HS-27A (cell line): ENCODE measurements at places on chromosomes 5 and 9.

GRCh38 chr5:199950-200645 lies 8.8 kb downstream of the LRRC14B start:
- no peak for DNase-seq

GRCh38 chr5:78512435-78512834 lies 136.1 kb downstream of the LHFPL2 start:
- DNase-seq: no peak

GRCh38 chr5:4480528-4481349 lies 659.4 kb upstream of the ADAMTS16 start:
- no peak for DNase-seq

DNA sequence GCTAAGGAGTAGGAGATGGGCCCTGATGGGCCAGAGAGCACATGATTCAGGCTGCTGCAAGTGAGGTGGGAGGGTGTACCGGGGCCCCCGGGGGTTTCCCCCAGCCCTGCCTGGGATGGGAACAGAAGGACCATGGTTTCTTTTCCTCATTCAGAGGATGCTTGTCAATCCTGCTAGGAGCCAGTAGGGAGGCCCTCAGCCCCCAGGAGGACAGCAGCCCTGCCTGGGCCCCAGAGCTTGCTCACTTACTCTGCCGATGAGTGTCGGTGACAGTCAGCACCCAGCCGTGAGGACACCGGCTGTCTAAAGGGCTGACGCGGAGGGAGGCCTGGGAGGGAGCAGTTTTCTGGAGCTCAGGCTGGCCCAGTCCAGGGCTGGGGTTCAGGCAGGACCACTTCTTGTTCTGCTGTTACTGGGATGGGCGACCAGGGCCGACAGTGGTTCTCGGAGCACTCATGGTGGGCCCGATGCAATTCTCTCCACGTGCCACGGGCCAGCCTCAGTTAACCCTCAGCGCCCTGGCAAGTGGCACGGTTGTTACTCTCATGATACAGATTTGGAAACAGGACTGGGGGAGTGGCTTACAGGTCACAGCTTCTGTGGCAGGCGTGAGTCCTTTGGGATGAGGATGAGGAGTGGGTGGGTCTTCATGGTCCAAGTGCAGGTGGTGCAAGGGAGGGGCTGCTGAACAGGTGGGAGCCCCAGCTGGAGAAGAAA lies 1.8 kb downstream of the ARRDC1 start:
- no peak for DNase-seq

- no peak for DNase-seq
Observed at GRCh38 chr9:116000748-116001329, 152.8 kb upstream of the PAPPA start.

- DNase-seq: no peak
Observed at GRCh38 chr5:1323803-1324173, 21.1 kb downstream of the CLPTM1L start.

- DNase-seq: no peak
Observed at GRCh38 chr9:130681769-130682420, 11.7 kb upstream of the EXOSC2 start.

GRCh38 chr9:105275938-105276337 lies 31.5 kb downstream of the SLC44A1 start:
- no peak for DNase-seq

GRCh38 chr5:16980983-16981382 lies 44.9 kb upstream of the MYO10 start:
- DNase-seq: no peak

DNA sequence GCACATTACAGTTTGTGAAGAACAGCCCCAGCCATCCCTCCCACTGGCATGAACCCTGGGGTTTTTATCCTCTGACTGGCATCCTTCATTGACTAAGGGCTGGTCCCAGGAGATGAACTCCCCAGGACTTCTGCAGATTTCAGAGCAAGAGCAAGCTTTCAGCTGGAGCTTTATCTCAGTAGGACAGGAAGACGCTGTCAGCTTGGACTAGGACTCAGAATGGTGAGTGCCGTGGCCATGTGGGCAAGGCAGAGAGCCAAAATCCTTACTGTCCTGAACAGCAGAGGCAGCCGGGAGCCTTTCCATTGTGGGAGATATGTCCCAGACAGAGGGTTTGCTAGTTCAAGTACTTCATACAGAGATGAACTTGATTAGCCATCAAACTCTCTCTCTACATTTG lies 3.2 kb upstream of the ACOT12 start:
- DNase-seq: no peak

GRCh38 chr9:103898550-103898949 lies 195.6 kb upstream of the SMC2 start:
- no peak for DNase-seq

GRCh38 chr5:179820127-179820482 lies 600 bp upstream of the SQSTM1 start:
- no peak for DNase-seq

DNA sequence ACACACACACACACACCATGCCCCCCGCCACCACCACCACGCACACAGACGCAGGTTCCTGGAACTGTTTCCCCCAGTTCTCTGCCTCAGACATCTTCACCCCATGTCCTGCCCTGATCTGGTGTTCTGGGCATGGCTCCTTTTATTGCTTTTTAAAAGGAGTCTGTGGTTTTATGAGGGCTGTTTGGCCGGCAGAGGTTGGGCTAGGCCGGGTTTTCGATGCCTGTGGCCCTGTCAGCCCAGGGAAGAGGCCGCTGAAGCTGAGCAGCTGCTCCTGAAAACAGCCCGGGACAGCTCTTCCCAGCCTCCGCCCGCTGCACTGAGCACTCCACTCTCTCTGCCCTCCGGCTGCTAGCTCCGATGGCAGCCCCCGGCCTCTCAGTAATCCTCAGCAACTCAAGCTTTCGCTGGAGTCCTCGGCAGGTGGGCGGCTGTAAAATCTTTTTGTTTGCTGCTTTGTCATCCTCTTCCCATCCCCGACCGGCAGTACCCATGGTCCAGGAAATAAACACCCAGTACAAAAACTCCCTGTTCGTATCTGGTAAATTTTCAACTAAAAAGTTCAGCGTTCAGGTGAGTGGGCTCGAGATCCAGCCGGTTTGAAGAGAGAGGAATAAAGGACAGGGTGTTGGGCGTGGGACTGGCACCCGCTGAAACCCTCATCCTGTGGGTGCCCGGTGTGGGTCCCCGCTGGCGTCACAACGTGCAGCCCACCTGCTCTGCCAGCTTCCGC lies 103.0 kb upstream of the ERCC6L2 start:
- no peak for DNase-seq

- no peak for DNase-seq
Observed at GRCh38 chr9:113012492-113012891, 500 bp upstream of the ZNF883 start.

GRCh38 chr5:82275216-82275664 lies 2.9 kb downstream of the RPS23 start:
- DNase-seq: no peak

GRCh38 chr5:31854181-31855133 lies 215.5 kb downstream of the PDZD2 start:
- no peak for DNase-seq

DNA sequence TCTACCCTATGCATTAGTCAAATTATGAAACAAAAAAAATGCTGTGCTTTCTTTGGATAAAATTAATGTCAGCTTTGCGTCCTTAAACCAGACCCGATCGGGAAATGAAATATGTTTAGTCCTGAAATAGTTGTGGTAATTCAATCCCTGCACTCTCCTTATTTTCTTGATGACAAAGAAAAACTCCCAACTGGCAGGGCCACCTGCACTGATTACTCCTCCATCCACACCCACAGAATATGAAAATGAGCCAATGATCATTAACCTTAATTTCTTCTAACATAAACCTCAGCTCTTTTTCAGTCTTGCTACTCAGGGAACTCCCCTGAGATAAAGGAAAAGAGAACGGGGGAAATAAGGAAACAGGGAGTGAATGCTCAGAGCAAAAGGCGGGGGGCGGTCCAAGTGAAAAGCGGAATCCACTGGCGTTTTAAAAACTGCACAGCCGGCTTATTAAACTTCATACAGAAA lies 245.3 kb downstream of the BNC2 start:
- no peak for DNase-seq

DNA sequence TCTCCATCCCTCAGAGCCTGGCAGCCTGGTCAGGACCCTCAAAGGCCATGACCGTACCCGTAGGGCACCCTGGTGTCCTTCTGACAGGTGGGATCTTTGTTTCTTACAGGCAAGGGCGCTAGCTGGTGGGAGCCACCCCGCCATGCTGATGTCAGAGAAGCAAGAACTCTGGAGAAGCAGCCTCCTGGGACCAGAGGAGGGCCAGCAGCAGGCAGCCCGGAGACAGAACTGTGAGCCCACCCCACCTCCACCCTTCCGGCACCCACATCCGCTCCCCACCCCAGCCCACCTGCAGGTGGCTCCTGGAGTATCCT lies 42.2 kb upstream of the IL17B start:
- DNase-seq: no peak

GRCh38 chr5:2576823-2577222 lies 174.7 kb downstream of the IRX2 start:
- no peak for DNase-seq

DNA sequence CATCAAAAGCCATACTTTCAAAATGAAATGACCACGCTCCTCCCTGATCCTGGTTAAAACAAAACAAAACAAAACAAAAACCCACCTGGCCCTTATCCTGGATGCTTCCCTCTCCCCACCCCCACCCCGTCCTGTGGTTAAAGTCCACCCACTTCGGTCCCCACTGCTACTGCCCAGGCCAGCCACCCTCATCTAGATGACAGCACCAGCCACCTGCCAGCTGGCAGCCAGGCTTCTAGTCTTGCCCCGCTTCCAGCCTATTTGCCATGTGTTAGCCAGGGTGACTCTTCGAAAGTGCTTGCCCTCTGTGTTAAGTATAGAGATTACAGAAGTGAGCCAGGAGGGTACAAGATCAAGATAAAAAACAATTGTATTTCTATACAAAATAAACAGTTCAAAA lies 27.5 kb upstream of the NCS1 start:
- DNase-seq: no peak

DNA sequence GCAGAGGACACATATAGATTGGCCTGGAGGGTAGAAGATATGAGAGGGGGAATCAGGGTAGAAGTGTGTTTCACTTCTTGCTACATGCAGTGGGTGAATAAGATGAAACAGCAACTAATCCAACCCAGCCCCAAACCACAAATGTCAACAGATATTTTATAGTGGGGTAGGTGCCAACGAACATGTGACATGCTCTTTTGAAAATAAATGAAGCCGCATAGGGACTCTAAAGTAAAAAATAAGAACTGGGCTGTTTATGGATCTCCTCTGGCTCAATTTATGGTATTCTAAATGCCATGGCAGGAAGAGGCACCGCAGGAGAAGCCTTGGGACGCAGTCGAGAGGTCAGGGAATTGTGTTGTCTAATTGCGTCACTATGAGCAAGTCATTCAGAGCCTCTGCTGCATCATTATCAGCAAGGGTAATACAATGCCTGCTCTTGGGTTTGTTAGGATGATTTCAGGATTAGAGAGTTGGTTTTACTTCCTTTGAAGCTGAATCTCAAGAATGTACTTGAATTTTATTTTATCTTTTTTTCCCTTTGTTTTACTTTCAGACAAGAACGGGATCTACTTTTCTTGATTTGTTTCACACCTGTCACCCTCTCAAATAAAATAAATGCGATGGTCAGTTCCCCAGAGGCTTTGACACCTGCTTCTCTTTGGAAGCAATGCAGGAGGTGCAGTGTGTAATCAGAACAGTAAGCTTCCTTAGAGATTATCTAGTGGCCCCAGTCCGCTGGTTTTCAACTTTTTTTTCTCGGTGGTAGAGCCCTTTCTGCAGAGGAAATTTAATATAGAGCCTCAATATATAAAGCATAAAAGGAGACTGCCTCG lies 375.6 kb upstream of the CLINT1 start:
- no peak for DNase-seq

GRCh38 chr5:80181618-80182211 lies 74.1 kb downstream of the SERINC5 start:
- no peak for DNase-seq

GRCh38 chr5:36366883-36367282 lies 65.2 kb upstream of the RANBP3L start:
- no peak for DNase-seq
